Temporal lobe (tissue), 4 donors: ENCODE measurements at places on chromosomes 16 and 17. TPM values are rescaled to one million over a fixed set of nuclear protein-coding genes. Genes with fewer than 3 reads are reported as not detected.

The PRSS22 gene
- not detected for total RNA-seq

The EXOC3L1 gene
- 1.5 TPM for total RNA-seq

The MEIOB gene
- 0.49 TPM for total RNA-seq

The VWA3A gene
- total RNA-seq, result 2.5 TPM

The CCL8 gene
- total RNA-seq, result 0.25 TPM

The CACNG3 gene
- 5.2 TPM for total RNA-seq

The KRTAP16-1 gene
- not detected for total RNA-seq

The AGRP gene
- not detected for total RNA-seq

The PLD2 gene
- total RNA-seq, result 7.4 TPM

The ZNF423 gene
- 10.6 TPM for total RNA-seq

The HOXB9 gene
- total RNA-seq, result not detected

The TTLL6 gene
- total RNA-seq, result 0.25 TPM

The ASGR1 gene
- total RNA-seq, result 11.3 TPM

The TPPP3 gene
- total RNA-seq, result 4.4 TPM

The STX1B gene
- 21.6 TPM for total RNA-seq

The KRT39 gene
- not detected for total RNA-seq

The NEK8 gene
- total RNA-seq, result 1.7 TPM
